ENCODE measurements at places on chromosomes 1 and 21.

DNA sequence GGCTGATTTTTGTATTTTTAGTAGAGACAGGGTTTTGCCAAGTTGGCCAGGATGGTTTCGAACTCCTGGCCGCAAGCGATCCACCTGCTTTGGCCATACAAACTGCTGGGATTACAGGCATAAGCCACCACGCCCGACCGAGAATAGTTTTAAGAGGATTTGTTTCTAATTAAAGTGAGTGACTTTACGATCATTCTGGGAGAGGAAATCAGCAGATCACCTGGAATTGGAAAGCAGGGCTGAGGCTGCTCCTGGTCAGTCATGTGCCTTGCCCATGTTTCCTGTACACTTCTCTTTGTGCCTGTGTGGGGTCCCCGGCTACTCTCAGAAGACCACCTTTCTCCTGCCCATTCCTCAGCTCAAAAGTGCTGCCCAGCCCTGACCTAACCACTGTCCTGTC lies 33.9 kb downstream of the ZBTB8B start:
- DNase-seq: no peak

DNA sequence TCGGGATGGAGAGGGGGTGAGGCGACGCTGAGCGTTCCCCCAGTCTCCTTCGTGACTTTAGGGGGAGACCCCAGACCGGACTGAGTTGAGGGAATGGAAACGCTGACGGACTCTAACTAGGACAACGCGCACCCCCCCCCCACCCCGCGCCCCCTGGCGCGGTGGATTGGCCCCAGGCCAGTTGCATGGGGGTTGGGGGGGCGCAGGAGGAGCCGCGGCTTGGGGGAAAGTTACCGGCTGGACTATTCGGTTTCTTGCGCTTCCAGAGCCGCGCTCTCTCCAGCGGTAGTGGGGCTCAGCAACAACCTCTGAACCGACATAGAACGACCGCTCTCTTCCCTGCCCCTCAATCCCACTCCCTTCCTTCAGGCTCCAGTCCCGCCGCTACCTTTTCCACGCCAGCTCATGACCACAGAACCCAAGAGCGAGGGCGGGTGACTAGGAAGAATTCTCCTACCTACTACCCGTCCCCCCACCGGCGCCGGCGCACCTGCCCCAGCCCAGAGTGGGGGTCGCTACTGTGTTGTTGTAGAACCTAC lies 694 bp downstream of the ZBTB7B start:
- no peak for DNase-seq

DNA sequence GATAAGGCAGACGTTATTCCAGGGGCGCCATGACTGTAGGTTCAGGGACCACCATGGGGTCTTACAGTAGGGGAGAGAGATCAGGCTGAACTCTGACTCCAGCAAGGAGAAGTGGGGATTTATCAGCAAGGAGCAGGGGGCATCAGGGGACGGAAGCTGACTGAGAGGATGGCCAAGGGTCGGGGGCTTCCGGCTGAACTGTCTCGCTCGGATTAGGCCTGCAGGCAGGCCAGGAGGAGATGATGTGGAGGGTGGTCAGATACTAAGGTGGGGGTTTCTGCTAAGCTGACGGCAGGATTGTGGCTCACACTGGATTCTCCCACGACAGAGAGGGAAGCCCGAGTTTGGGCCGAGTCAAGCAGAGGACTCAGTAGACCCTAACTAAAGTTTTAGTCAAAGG lies 186.9 kb upstream of the VAMP3 start:
- DNase-seq: no peak

DNA sequence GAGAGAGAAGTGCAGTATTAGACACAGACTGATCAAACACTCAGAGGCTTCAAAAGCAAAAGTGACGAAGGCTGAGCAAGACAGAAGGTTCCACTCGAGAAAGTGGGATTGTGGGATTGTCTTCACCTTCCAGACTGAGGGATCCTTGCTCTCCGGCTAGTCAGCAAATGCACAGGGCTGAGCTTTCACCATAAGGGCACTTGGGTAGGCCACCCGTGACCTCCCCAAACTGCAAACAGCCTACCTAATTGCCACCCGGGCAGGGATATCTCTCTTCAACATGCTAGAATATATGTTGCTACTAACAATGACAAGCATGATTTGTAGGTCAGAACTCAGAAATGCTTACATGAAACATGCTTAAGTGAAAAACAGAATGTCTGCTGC lies 35.3 kb upstream of the RIPK4 start:
- no peak for DNase-seq

GRCh38 chr1:106061586-106062495 lies 994.6 kb upstream of the PRMT6 start:
- no peak for DNase-seq

- DNase-seq: peak; percentile 93
These were observed 51.9 kb upstream of the LPAR3 start for GRCh38 chr1:84944767-84945486.

DNA sequence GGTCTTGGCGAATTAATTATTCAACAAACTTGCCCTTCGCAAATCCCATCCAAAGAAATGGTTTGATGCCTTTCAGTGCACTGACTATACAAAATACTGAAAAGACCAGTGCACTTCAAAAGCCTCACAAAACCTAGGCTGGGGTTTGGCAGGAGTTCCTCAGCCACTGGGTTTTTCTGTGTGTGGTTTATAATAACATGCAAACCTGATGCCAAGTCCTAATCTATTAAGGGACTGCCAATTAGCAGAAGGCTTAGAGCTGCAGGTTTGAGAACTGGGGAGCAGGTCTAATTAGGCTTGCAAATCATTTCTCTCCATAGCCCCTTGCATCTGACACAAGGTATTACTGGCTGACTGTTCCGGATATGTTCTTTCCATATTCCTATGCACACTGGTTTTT lies 27.7 kb downstream of the PLPP3 start:
- DNase-seq: no peak

DNA sequence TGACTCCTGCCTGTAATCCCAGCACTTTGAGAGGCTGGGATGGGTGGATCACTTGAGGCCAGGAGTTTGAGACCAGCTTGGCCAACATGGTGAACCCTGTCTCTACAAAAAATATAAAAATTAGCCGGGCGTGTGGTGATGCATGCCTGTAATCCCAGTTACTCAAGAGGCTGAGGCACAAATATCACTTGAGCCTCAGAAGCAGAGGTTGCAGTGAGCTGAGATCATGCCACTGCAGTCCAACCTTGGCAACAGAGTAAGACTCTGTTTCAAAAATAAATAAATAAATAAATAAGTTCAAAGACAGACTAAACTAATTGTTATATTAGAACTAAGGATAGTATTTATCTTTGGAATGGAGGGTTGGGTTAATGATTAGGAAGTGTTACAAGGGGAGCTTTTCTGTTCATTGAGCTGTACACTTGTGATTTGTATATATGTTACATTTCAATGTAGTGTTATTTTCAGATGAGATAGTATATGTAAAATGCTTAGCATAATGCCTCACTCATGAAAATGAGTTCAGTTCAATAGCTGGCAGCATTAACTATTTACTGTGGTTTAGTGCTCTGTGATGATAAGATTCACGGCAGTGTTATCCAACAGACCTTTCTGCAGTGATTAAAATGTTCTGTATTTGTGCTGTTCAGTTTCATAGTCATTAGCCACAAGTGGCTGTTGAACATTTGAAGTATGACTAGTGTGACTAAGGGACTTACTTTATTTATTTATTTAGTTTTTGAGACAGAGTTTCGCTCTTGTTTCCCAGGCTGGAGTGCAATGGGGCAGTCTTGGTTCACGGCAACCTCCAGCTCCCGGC lies 47.7 kb downstream of the OSBPL9 start:
- DNase-seq: no peak

DNA sequence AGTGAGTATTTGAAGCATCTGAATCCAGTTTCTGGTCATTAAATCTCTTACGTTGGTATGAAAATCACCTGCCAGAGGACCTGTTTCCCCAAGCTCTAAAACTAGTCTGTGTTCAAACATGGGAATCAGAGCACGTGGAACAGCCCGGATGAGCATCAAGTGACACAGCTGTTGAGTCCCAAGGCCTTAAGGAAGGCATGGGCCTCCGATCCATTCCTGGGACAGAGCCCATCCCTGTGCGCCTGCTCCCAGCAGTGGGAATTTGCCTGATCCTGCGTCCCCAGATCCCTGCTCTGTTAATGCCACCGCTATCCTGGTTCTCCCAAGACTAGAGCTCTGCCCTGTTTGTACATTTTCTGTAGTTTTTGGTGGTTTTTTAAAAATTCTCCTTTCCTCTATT lies 68.4 kb upstream of the FBXO28 start:
- no peak for DNase-seq

GRCh38 chr1:110548381-110548780 lies 29.4 kb upstream of the KCNA10 start:
- no peak for DNase-seq

DNA sequence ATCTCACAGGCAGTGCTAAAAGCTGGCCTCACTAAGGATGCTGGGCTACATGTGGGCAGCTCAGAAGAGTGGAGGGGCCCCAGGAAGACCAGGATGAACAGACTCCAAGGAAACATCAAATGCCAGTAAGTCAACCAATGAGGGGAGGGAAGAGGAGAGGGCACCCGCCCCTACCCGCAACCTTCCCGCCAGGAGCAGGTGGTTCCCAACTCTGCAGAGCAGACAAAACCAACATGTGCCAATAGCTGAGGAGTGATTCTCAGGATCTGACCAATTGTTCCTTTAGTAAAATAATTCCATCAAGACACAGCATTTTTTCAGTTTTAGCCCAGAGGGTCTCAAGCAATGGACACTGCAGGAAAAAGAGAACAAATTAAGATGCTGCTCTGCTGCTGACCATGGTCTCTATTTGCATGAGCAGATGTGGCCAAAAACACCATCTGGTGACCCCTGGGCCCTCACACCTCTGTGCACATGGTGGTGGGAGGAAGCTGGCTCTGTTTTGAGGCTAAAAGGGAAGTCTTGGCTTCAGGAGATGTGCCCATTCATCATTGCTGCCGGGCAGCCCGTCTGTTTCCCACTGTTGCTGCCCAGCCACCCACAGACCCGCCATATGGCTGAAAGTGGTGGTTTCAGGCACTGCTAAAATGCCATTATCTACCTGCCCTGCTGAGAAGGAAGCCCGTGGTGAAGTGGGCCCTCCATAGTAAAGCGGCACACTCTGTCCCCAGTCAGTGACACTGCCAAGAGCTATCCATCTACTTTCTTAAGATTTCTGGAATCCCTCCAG lies 231.8 kb downstream of the KCNH1 start:
- no peak for DNase-seq

GRCh38 chr1:60818969-60819701 lies 263.2 kb upstream of the NFIA start:
- no peak for DNase-seq

DNA sequence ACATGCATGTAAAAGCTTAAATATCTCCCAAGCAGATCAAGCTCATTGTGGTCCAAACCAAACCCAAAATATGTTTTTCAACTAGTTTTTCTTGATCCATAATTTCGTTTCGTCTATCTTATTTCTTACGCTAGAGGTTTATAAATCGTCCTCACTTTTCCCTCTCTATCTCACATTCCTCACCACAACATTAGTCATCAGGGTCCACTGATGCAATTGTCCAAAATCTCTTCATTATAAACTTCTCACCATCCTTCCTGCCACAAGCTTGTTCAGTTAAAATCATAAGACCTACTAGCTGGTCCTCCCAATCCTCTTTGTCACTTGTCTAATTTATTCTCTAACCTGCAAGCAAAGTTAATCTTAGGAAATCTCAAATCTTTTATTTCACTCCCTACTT lies 173.0 kb upstream of the PALMD start:
- DNase-seq: no peak

DNA sequence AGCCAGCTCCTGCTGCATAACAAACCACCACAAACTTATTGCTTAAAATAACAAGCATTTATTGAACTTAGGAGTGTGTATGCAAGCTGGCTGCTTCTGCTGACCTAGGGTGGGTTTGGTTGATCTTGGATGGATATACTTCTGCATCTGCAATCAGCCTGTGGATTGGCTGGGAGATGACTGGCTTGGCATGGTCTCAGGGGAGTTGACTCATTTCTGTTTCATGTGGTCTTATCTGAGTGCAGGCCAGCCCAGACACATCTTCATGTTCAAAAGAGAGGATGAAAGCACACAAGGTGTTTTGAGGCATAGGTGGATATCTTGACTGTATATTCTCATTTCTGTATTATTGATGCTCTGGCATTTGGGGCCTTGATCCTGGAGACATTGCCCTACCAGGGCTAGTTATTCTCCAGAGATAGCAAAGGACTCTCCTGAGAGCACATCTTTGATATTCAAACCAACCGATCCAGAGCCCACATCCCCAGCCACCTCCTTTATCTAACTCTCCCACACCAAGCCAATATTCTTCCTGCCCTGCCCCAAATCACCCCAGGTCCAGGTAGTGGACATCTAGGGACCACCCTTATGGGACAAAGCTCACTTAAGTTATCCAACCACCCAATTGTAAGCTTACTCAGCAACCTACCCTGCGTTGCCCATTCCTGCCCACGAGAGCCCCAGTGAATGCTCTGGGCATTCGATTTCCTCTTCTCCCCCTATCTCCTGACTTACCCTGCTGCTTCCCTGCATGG lies 350.8 kb downstream of the PTPRU start:
- no peak for DNase-seq

GRCh38 chr1:68916221-68916902 lies 419.5 kb upstream of the DEPDC1 start:
- no peak for DNase-seq

DNA sequence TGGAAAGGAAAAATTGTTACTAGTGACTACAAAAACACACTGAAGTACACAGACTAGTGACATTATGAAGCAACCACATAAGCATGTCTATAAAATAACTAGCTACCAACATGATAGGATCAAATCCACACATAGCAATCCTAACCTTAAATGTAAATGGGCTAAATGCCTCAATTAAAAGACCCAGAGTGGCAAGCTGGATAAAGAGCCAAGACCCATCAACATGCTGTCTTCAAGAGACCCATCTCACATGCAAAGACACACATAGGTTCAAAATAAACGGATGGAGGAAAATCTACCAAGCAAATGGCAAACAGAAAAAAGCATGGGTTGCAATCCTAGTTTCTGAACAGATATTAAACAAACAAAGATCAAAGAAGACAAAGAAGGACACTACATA lies 49.4 kb upstream of the LRRC8B start:
- no peak for DNase-seq

- no peak for DNase-seq
These were observed 32.2 kb downstream of the HSPG2 start for GRCh38 chr1:21904704-21905520.

GRCh38 chr1:87968197-87968955 lies 639.7 kb downstream of the LMO4 start:
- no peak for DNase-seq

- DNase-seq: no peak
These were observed 11.4 kb downstream of the NEK7 start for GRCh38 chr1:198168227-198168626.

DNA sequence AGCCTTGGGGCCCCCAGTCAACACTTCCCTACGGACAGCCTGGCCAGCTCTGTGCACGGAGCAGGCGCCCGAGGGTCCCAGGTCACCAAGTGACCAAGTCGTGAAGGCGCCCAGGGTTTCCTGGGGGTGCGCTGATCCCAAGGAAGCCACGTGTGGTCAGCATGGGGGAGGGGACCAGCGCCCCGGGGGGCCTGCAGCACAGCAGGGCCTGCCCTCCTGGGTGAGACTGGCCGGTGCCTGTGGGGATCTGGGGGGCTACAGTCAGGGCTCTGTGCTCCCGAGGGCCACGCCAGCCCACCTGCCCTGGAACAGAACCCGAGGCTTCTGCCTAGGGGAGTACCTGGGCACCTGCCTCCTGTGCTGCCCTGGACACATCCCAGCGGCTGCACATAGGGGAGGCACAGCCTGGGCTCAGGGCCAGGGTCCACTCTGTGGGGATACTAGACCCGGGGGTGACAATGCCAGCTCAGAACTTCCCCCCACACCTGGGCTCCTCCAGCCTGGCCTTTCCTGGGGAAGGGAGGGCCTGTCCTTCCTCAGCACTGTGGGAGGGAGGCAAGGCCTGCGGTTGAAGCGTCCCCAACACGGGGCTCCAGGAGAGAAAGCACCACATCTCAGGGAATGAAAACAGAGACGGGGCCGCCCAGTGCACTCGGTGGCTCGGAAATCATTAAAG lies 6.2 kb upstream of the POFUT2 start:
- no peak for DNase-seq

Data from CD4-positive, alpha-beta T cell treated with Interleukin-2 at 100 ng/mL for 4 hours (primary cell).